ENCODE measurements at places on chromosomes 5 and 9.

DNA sequence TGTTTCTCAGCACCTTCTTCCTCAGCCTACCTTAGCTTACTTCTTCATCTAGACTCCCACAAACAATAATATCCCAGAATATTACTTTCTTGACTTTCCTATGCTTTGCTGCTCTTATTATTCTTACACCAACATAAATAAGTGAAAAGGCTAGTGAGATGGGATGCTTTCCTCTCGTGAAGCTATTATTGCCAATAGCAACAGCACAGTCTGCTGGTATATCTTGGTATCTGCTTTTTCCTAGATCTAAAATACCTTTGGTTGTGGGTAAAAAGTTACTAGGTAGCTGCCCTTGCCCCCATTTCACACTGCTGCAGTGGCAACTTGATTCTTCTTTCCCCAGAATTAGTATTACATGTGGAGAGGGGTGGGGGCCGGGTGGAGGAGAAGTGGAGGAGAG is 26.1 kb upstream of the GLIPR2 start:
- no peak overlapping the region for H3K27ac ChIP-seq
- DNase-seq = no peak
- no peaks in the 10 kb centered on the region for H3K36me3 ChIP-seq
- H3K4me1 ChIP-seq = no peaks in the 10 kb centered on the region
- H3K27me3 ChIP-seq = no peaks in the 10 kb centered on the region
- H3K4me3 ChIP-seq = no peak overlapping the region

- H3K36me3 ChIP-seq = peaks cover 27% of the 10 kb centered on the region
- no peak overlapping the region for H3K27ac ChIP-seq
- DNase-seq = no peak
- H3K4me1 ChIP-seq = no peaks in the 10 kb centered on the region
Observed at GRCh38 chr5:131436081-131436480, 172.2 kb downstream of the CDC42SE2 start.

- H3K27ac ChIP-seq = no peak overlapping the region
- H3K4me1 ChIP-seq = no peaks in the 10 kb centered on the region
- no peaks in the 10 kb centered on the region for H3K27me3 ChIP-seq
- H3K36me3 ChIP-seq = no peaks in the 10 kb centered on the region
- no peak overlapping the region for H3K4me3 ChIP-seq
Observed at GRCh38 chr5:52864371-52864770, 76.7 kb downstream of the ITGA1 start.

- no peaks in the 10 kb centered on the region for H3K27me3 ChIP-seq
- DNase-seq = no peak
- no peak overlapping the region for H3K4me3 ChIP-seq
Observed at GRCh38 chr9:12739014-12739652, 35.7 kb upstream of the LURAP1L start.

DNA sequence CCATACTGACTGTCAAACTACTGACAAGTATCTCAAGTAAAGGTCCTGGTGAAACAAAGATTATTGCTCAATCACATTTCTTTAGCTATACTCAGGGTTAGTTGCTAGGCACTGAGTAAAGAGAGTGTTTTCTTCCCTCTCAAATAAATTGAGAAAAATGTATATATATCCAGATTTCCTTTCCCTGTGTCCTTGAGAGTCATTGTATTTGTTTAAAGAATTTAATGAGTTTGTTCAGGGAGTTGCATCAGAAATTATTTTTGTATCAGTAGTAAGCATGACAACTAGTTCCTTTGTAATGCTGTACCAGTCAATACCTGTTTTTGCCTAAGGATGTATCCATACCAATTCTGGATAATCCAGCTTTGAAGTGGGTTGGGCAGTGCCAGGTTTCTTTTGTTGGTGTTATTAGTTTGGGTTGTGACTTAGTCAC is 3.2 kb upstream of the ANKHD1 start:
- peaks cover 3% of the 10 kb centered on the region for H3K4me1 ChIP-seq
- no peaks in the 10 kb centered on the region for H3K36me3 ChIP-seq
- peak overlapping the region; percentile 31 for H3K4me3 ChIP-seq
- H3K27me3 ChIP-seq = no peaks in the 10 kb centered on the region
- no peak overlapping the region for H3K27ac ChIP-seq

DNA sequence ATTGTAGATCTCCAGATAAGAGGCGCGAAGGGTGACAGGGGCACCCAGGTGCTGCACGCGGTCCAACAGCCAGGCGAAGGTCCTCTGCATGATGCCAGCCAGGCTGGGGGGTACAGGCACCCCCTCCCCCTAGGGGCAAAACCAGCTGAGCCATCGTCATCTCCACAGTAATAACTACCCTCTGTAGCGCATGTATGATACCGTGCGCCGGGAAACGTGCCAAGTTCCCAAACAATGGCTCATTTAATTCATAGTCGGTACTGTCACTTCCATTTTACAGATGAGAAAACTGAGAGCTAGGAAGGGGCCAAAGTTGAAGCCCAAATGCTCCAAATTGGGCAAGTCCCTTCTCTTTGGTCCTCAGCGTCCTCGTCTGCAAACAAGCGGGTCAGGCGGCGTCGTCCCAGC is 1.5 kb downstream of the KIF12 start:
- H3K27me3 ChIP-seq = peaks cover 27% of the 10 kb centered on the region
- no peak overlapping the region for H3K27ac ChIP-seq
- no peaks in the 10 kb centered on the region for H3K4me1 ChIP-seq
- peak overlapping the region; percentile 84 for H3K4me3 ChIP-seq

- H3K4me1 ChIP-seq = peaks cover 2% of the 10 kb centered on the region
- H3K36me3 ChIP-seq = no peaks in the 10 kb centered on the region
- H3K4me3 ChIP-seq = no peak overlapping the region
- H3K27me3 ChIP-seq = no peaks in the 10 kb centered on the region
- DNase-seq = no peak
- no peak overlapping the region for H3K27ac ChIP-seq
Observed at GRCh38 chr5:58913406-58913990, 330.6 kb downstream of the RAB3C start.

DNA sequence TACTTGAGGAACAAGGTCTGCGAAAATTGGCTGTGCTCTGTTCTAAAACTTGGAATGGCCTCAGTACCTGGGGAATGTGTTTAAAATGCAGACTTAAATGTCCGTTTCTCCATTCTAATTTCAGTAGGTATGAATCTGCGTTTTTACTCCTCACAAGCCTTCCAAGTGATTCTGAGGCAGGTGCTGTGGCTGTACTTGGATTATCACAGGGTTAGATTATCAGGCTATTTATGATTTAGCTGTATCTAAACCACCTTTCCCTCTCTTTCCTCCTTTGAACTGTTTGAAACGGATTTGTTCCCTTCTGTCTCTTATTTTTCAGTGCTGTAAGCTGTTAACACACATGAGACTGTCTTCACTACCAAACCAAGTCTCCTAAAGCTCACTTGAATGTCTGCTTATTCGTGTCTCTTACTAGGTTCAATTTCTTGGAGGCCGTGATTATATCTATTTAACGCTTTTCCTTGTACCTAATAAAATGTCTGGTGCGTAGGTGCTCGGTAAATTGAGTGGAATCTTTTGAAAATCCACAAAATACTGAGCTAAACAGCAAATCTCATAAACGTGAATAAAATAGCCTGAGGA is 714 bp upstream of the CETN3 start:
- H3K4me3 ChIP-seq = peak overlapping the region; percentile 81
- no peaks in the 10 kb centered on the region for H3K27me3 ChIP-seq
- H3K36me3 ChIP-seq = peaks cover 16% of the 10 kb centered on the region
- peak overlapping the region; percentile 89 for H3K27ac ChIP-seq
- H3K4me1 ChIP-seq = no peaks in the 10 kb centered on the region

Measured in H1 (cell line).